ENCODE measurements at places on chromosomes 5 and 9.
A peak's percentile ranks its signal among the peaks of the same experiment; 100 is the strongest.

DNA sequence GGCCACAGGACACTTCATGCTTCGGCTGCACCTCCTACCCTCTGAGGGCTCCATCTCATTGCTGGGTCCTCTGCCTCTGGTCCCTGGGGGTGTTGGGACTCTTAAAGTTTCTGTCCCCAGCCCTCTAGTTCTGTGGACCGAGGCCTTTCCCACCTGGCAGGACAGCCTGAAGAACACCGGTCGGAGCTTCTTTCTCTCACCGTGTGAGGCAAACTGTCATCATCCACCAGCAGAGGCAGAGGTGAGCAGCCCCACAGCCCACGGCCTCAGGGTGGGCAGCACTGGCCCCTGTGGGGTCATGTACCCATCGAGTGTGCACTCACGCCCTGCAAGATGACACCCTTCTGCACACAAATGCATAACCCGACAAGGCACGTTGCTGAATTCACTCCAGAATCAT is 49.9 kb downstream of the IRX2 start:
- DNase-seq, result no peak

- no peak for DNase-seq
These were observed 1.1 kb downstream of the OSTF1 start for GRCh38 chr9:75089373-75089766.

- no peak for DNase-seq
These were observed 124.3 kb upstream of the RAI14 start for GRCh38 chr5:34531751-34532360.

- DNase-seq, result no peak
These were observed 125.2 kb downstream of the ZNF354C start for GRCh38 chr5:179185256-179185940.

DNA sequence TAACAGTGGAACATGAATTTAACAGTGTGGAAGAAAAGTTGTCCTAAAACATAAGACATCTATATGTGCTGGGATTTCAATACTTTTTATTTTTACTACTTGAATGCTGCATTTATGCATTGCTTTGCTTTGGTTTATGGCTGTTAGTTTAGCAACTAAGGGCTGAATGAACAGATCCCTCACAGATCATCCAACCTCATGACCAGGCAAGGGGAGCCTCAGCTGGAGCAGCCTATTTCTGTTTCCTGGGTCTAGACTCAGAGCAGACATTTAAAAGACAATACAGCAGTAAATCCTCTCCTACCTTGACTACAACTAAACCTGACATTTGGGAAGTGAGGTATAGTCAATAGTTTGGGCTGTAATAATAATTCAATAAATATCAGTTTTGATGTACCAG is 163.3 kb downstream of the AUH start:
- DNase-seq, result no peak

GRCh38 chr5:65924366-65925043 is 1.9 kb upstream of the ERBIN start:
- DNase-seq, result no peak

GRCh38 chr5:135382981-135383380 is 16.1 kb downstream of the MACROH2A1 start:
- no peak for DNase-seq

DNA sequence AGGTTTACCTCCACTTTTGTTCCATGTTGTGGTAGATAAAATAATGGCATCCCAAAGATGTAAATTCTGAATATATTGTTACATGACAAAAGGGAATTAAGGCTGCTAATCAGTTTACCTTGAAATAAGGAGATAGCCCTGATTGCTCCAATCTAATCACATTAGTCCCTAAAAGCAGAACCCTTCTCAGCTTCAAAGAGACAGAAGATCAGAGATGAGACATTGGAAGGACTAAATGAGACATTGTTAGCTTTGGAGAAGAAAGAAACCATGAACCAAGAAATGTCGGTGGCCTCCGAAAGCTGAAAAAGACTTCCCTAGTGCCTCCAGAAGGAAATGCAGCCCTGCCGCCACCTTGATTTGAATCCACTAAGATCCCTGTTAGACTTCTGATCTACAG is 82.8 kb upstream of the PARP8 start:
- no peak for DNase-seq

- no peak for DNase-seq
These were observed 192.3 kb downstream of the DTWD2 start for GRCh38 chr5:118796081-118796480.

GRCh38 chr5:176647843-176648473 is 674 bp downstream of the TSPAN17 start:
- peak; percentile 55 for DNase-seq

- peak; percentile 67 for DNase-seq
These were observed 79.6 kb downstream of the CSNK1A1 start for GRCh38 chr5:149471406-149472183.

- no peak for DNase-seq
These were observed 1388.3 kb upstream of the C9orf72 start for GRCh38 chr9:28961623-28962022.

- no peak for DNase-seq
These were observed 887 bp upstream of the MAP3K1 start for GRCh38 chr5:56814361-56814962.

GRCh38 chr9:122402874-122403273 is 32.0 kb downstream of the PTGS1 start:
- no peak for DNase-seq

- no peak for DNase-seq
These were observed 67.4 kb upstream of the TBC1D9B start for GRCh38 chr5:179974946-179975712.

DNA sequence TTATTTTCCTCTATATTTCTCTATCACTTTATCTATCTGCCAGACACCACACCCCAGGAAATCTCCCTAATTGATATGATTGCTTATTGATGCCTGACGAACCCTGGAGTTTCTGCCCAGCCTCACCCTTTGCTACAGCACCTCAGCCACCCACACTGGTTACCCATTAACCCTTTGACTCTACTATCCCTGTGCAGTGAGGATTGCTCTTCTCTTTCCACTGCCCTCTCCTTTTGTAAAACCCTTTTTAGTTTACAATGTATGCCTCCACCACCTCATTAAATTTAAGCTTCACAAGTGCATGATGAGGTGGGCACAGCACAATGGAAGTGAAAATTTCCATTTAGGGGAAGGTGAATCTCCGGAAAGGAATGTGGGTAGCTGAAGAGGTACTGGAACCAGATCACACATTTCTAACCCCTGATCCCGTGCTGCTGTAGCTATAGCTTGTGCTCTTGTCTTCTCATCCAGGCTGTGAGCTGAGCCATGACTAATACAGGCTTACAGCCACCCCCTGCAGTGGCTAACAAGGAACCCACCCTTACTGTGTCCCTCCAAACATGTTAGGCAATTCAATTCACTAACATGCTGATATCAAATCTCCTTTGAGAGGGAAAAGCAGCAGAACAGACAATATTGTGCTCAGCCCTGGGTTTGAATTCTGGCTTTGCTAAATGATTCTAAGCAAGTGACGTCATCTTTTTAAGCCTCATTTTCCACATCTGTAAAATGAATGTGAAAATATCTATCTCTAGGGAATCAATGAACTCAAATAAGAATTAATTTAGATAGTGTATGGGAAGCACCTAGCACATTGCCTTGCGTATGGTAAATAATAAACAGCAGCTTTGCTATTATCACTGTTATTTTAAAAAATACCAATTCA is 186.9 kb upstream of the TRIM32 start:
- no peak for DNase-seq

- DNase-seq, result no peak
These were observed 77.5 kb downstream of the PSD2 start for GRCh38 chr5:139872851-139873794.

DNA sequence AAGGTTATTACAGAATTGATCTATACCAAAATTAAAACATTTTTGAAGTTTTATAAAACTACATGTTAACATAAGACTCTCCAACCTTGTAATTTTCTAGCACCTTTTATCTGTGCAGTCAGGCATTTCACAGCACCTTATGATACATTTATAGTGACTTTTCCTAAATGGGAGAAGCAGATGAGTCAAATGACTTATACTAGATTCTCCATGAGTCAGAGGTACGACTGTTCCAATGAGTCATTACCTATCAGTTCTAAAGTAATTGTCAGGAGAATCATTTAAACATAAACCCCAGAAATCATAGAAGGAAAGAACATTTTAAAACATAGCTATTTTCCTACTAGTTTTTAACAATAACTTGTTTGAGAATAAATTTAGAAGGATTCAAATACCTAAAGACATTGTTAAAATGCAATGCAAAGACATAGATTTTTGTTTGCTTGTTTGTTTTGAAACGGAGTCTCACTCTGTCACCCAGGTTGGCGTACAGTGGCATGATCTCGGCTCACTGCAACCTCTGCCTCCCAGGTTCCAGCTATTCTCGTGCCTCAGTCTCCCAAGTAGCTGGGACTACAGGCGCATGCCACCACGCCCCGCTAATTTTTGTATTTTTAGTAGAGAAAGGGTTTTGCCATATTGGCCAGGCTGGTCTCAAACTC is 34.7 kb upstream of the DMXL1 start:
- DNase-seq, result no peak

- DNase-seq, result no peak
These were observed 1.6 kb upstream of the INPP5E start for GRCh38 chr9:136441191-136441680.

- no peak for DNase-seq
These were observed 146.2 kb upstream of the KLF4 start for GRCh38 chr9:107635803-107636174.

- DNase-seq, result no peak
These were observed 220.2 kb downstream of the EFNA5 start for GRCh38 chr5:107450531-107450930.

GRCh38 chr5:103724271-103724670 is 161.7 kb upstream of the NUDT12 start:
- DNase-seq, result no peak

GRCh38 chr5:111143910-111144309 is 51.8 kb downstream of the WDR36 start:
- peak; percentile 63 for DNase-seq

DNA sequence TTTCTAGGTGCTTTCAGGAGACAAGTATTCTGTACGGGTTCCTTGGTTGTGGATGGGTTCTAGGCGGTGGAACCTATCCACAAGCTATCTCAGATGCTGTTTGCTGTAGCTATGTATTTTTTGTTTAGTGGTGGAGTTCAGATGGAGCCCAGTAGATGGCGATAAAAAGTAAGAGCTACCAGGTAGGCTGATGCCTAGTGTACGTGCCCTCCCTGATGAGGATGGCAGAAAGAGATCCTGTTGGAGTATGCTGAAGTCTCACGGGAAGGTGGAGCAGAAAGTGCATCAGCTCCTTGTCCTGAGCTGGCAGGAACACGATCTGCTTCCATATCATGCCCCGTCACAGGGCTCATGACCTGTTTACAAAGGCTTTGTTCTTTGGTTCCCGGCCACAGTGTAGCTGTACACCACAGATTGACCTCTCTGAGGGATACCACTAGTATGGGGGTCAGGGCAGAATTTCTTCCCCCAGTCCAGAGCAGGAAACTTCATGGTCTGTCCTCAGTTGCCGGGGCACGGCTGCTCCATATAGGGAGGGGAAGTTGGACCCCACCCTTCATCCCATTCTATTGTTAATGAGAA is 12.6 kb upstream of the UGT3A2 start:
- no peak for DNase-seq

- no peak for DNase-seq
These were observed 448 bp downstream of the RELL2 start for GRCh38 chr5:141637123-141637766.

GRCh38 chr9:137514691-137515337 is 35.4 kb downstream of the PNPLA7 start:
- DNase-seq, result no peak

- DNase-seq, result no peak
These were observed 157.7 kb downstream of the MELK start for GRCh38 chr9:36730414-36730813.

- no peak for DNase-seq
These were observed 68.7 kb downstream of the MSX2 start for GRCh38 chr5:174793076-174793475.

GRCh38 chr5:150511578-150512367 is 3.8 kb downstream of the NDST1 start:
- DNase-seq, result no peak

DNA sequence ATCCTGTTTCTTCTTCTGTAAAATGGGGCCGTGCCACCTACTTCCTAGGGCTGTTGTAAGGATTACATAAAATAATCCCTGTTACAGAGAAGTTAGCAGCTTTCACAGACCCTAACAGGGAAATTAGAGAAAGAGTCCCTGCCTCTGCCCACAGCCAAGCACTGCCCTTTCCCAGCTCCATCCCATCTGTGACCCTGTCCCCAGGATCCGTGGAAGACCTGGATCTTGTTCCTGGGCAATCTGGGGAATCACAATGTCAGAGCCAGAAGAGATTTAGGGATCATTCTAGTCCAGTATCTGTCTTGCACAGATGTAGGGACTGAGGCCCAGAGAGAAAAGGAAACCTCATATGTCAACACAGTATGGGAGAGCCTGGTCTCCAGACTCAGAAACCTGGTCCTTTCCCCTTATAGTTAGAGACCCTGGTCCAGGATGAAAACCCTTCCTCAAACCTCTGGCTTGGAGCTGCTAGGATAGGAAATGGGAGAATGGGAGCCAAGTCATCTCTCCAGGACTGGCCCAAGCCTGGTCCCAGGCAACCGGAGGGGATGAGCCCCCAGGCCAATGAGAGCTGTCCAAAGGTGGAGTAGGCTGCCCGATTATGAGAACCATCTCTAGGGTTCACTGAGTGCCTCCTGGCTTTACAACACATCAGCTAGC is 12.5 kb downstream of the LHX6 start:
- no peak for DNase-seq

- DNase-seq, result no peak
These were observed 469 bp upstream of the FIBCD1 start for GRCh38 chr9:130939405-130940026.

DNA sequence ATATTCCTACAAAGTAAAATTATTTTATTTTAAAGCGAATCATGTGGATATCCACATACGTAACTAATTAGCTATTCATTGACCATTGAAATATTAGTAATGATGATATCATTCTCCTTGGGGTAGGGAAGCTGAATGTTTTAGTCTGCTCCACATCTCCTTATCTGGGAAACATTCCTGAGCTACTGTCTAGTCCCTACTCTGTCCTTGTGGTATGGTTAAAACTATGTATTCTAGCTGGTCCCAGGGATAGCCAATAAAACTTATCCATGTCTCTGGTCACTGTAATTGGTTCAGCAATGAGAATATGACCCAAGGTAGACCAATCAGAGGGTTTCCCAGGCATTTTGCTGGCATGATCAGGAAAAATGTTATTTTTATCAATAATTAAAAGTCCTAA is 76.0 kb upstream of the DAP start:
- no peak for DNase-seq

- DNase-seq, result no peak
These were observed 110.9 kb downstream of the FOXD1 start for GRCh38 chr5:73337586-73338255.

- no peak for DNase-seq
These were observed 7.8 kb downstream of the NOL6 start for GRCh38 chr9:33465596-33466564.

- no peak for DNase-seq
These were observed 419.4 kb downstream of the MTRR start for GRCh38 chr5:8288334-8288733.

DNA sequence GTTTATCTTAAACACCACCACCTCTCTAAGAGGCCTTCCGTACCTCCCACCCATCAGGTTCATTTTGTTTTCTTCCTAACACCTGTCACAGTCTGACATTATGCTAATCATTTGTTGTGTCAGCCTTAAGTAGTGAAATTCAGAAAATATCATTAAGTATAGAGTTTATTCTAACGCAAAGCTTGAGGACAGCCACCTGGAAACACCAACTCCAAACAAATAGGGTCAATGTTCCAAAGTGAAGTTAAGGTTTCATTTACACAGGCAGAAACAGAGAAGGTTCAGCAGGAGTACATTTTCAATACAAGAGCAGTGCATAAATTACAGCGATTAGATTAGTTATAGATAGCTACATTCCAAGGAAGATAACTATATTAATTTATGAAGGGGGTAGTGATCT is 1.3 kb upstream of the SMC5 start:
- no peak for DNase-seq
